Adipose tissue (tissue), 3 donors: ENCODE measurements at places on chromosomes 5 and 9. TPM values are rescaled to one million over a fixed set of nuclear protein-coding genes. Genes with fewer than 3 reads are reported as not detected.

The BBLN gene
- polyA plus RNA-seq: 95.4 TPM

The ZNF608 gene
- 6.0 TPM for polyA plus RNA-seq

The PDCD1LG2 gene
- polyA plus RNA-seq: 1.1 TPM

The SLC35D2 gene
- 18.3 TPM for polyA plus RNA-seq

The MARCOL gene
- polyA plus RNA-seq: not detected

The CERCAM gene
- polyA plus RNA-seq: 19.8 TPM

The COL15A1 gene
- polyA plus RNA-seq: 61.5 TPM

The GNE gene
- polyA plus RNA-seq: 15.7 TPM

The ACOT12 gene
- polyA plus RNA-seq: not detected

The PKD2L2 gene
- not detected for polyA plus RNA-seq

The AK3 gene
- 56.5 TPM for polyA plus RNA-seq

The RMND5B gene
- 35.0 TPM for polyA plus RNA-seq

The GLRX gene
- polyA plus RNA-seq: 201 TPM

The FYB1 gene
- polyA plus RNA-seq: 4.9 TPM

The FOXD4L3 gene
- not detected for polyA plus RNA-seq

The NEUROG1 gene
- not detected for polyA plus RNA-seq

The NUTM2G gene
- not detected for polyA plus RNA-seq

The UBE2D2 gene
- polyA plus RNA-seq: 71.6 TPM

The PCDHGA9 gene
- 0.89 TPM for polyA plus RNA-seq

The SHOC1 gene
- polyA plus RNA-seq: 0.01 TPM

The ELP1 gene
- polyA plus RNA-seq: 7.2 TPM

The C9 gene
- polyA plus RNA-seq: not detected

The SPATA9 gene
- polyA plus RNA-seq: 0.59 TPM

The FOXD4L6 gene
- polyA plus RNA-seq: not detected

The ZNF454 gene
- 1.8 TPM for polyA plus RNA-seq

The STPG3 gene
- polyA plus RNA-seq: not detected
